Cortex of kidney (tissue), 1 donor: ENCODE measurements at places on chromosomes 5 and 9.

GRCh38 chr5:176440927-176441706 is 7.1 kb upstream of the FAF2 start:
- DNase-seq, result no peak

DNA sequence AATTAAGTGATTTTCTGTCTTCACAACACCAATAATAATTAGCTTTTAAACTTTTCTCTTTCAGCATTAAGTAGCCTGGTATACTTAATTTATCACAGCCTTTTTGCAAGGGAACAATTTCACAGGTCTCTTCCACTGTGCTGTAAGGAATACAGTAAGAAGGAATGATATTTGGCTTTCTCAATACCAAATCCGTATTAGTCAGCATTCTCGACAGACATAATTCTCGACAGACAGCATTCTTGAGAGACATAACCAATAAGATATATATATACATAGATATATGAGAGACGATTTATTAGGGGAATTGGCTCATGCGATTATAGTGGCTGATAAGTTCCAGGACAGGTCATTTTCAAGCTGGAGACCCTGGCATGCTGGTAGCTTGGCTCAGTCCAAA is 18.0 kb downstream of the PRKAA1 start:
- DNase-seq, result no peak

DNA sequence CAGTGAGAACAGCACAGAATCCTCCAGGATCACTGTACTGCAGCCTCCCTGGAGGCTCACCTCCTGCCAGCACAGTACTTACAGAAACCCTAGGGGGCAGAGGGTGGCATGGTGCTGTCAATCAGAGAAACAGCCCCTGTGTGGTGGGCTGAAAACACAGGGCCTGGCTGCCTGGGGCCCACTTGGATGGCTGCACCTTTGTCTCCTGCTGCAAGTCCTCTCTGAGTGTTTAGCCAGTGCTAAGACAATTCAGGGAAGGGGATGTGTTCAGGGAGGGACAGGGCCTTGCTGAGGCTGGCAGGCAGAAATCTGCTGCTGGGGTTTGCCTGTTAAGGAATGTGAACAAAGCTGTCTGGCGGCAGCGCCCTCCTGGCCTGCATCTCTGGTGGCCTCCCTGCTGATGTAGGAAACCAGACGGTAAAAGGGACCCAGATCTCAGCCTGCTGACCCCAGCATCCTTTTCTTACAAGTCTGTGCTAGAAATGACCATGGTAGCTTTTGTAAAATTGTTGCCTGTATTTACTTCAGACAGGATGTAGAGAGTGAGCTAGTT is 39.5 kb downstream of the PRRC2B start:
- no peak for DNase-seq

DNA sequence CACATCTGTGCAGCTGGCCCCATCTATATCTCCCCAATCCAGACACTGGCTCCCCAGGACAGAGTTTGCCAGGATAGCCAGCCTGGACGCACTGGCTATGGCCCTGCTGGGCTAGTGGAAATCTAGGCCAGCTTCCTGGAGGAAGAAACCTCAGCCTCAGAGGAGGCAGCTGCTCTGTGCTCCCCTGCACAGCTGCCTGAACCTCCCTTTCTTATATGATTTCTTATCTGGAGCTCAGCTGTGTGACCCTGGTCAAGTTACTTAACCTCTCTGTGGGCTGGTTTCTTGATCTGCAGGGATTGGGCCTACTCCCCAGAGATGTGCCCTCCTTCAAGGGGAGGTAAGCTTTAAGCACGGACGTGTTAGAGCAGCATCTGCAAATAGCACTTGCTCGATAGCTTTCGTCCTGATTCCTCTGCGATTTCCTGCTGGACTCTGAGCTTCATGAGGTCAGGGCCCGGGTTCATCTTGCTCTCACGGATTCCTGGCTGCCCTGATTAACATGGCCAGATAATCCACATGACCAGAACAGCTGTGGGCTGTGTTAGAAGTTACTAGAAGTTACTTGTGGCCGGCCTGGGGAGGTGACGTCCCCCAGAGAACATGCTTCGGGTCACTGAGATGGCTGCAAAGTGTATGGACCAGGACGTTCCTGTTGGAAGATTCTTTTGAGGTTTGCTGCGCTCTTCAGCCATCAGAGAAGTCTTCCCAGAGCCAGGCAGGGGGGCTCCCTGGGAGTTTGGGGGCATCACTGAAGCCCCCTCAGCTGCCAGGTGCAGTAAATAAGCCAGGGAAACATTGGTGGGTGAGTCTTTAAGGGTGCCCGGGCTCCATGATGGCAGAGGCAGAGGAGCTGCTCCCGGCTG is 14.5 kb downstream of the C9orf50 start:
- DNase-seq, result no peak

- no peak for DNase-seq
These were observed 51.1 kb upstream of the CTNND2 start for GRCh38 chr5:11955331-11955730.

- no peak for DNase-seq
These were observed 148.9 kb downstream of the RXRA start for GRCh38 chr9:134475011-134475790.

DNA sequence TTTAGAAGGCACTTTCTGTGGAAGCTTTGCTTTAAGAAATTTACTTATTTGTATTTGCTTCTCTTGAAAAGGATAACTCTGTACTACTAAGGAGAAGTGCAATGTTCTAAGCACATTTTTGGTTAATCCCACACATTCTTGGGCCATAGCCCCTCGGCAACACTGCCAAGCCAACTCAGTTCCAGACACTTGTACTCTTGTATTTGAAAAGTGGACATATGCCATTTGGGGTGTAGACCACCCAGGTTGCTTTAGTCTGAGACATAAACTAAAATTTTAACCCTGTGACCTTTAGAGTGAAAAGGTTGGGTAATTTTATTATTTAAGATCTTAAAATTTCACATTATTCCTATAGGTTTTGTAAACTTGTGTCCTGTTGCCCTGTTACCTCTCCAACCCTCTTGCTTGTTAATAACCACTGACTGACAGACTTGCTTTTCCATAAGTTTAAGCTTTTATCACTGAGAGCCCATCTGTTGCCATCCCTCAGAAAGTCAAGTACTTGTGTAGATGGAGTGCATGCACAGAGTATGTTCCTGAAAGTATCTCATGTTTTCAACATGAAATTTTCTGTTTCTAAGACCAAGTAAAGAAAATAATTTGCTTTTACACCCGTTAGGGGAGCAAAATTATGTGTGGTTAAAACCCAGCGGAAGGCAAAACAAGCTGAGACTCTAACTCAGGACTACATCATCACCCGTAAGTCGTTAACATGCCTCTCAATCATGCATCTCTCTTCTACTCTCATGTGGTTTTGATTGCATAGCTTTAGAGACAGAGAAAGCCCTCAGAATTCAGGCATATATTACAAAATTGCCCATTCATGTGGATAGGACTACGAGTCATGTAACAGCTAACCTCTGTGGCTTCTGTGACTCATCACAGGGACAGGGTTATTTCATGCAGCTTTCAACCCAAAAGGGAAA is 117.3 kb downstream of the GDNF start:
- DNase-seq, result no peak

- no peak for DNase-seq
These were observed 71.3 kb upstream of the FCN2 start for GRCh38 chr9:134809292-134809691.

- no peak for DNase-seq
These were observed 17.9 kb downstream of the ZNF462 start for GRCh38 chr9:106880863-106881262.

DNA sequence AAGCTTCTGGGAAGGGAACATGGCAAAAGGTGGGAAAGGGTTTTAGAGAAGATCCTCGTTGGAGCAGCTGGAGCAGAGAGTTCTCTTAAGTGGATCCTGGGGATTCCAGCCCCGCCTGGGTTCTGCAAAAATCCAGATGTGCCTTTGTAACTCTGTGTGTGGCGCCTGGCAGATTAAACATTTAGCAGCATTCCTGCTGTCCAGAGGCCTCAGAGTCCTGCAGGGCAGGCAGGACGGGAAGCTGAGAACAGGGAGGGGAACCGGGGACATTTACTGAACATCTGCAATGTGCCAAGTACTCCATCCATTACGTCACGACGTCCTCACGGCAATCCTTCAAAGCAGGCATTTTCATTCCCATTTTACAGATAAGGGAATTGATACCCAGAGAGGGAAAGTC is 6.0 kb downstream of the EIF4E1B start:
- no peak for DNase-seq

- DNase-seq, result no peak
These were observed 5.9 kb downstream of the HDHD3 start for GRCh38 chr9:113370806-113371325.

DNA sequence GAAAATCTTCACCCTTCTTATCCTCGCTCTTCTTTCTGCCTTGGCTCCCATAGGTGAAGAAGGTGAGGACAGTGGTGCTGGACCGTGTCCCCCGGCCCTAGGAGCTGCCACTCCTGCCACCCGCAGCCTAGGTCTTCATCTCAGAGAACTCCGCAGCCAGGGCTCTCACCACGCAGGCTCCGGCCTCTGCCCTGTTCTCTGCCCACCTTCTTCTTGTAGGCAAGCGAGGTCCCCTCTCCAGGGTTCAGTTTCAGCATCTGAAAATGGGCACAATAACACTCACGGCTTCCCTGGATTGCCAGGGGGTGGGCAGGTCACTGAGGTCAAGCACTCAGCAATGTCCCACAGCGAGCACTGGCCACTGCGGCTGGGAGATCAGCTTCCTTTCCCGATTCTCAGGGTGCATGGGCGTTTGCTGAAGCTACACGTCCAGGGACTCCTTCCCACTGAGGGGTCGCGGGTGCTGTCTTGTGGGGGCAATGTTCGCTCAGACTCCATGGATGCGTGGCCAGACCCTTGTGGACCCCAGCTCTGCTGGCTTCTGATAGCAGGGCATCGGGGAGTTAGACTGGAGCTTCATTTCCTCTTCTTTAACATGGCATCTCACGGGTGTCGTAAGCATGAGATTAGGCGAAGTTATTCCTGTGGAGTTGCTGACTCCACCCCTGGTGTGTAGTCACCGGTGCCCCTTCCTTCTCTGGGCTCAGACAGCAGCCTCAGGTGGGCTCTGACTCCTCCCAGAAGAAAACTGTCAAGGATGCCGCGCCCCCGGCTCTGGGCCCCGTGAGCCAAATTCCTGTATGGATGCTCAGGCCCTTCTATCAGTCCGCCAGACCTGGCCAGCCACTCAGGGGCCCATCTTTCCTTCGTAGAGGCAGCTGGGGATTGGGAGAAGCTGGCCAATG is 145.1 kb upstream of the IRX2 start:
- DNase-seq, result no peak

- DNase-seq, result no peak
These were observed 53.8 kb upstream of the KLF9 start for GRCh38 chr9:70468291-70468690.

- DNase-seq, result no peak
These were observed 159.6 kb downstream of the NR2F1-AS1 start for GRCh38 chr5:93421468-93421867.

DNA sequence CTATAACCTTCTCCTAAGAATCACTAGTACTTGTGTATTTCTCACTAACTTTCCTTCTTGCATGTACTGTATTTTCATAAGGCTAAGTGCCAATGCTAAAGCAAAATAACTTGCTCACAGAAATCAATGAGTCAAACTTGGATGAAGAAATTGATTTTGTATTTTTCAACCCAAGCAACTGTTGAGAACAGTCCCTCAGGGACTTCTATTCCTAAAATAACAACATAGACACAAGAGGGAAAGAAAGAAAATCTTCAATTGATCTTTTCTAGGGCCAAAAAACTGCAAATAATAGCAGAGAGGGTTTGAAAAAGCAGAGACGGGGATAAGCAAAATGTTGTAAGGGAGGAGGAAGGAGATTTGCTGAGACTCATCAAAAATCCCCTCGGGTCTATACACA is 69.8 kb downstream of the HABP4 start:
- no peak for DNase-seq

- DNase-seq, result no peak
These were observed 46.2 kb downstream of the MCTP1 start for GRCh38 chr5:95238560-95239325.

DNA sequence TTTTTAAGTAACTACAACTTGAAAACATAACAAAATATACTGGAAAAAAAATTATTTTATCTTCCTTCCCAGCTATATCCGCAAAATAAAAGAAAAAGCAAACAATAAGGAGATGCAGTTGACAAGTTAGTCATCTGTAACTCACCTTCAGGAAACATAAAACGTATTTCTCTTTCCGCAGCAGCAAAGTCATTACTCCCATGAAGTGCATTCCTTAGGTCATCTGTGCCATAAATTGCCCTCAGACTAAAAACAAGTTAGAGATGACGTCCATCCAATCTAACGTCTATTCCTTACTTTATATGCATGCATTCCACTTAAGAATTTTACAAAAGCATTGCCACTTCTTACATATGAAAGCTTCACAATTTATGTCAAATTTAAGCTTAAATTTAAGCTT is 10.9 kb downstream of the NME5 start:
- no peak for DNase-seq

DNA sequence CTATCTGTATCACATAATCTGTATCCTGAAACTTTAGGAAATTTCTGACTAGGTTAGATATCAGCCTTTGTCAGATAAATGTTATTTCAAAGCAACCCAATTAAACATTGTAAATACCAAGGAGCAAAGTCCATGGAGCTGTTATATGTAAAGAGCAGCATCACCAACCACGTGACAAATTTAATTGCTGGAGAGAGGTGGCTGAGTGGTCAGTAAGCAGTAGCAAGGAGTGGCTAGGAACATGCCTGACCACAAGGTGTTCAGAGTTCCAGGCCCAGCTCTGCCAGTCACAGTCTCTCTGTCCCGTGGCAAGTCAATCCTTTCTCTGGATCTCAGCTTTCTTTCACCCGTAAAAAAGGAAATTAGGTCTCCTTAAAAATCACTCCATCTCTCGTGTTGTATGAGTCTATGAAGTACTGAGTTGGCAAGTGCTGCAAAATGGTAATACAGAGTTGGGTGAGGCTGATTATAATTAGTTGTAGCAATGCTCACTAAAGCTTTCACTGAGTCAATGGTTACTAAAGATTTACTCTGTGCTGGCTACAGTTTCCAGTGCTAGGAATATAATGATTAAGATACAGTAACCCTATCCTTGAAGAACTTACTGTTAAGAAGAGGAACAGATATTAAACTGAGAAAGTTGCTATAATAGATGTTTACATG is 166.1 kb downstream of the GNAQ start:
- no peak for DNase-seq

DNA sequence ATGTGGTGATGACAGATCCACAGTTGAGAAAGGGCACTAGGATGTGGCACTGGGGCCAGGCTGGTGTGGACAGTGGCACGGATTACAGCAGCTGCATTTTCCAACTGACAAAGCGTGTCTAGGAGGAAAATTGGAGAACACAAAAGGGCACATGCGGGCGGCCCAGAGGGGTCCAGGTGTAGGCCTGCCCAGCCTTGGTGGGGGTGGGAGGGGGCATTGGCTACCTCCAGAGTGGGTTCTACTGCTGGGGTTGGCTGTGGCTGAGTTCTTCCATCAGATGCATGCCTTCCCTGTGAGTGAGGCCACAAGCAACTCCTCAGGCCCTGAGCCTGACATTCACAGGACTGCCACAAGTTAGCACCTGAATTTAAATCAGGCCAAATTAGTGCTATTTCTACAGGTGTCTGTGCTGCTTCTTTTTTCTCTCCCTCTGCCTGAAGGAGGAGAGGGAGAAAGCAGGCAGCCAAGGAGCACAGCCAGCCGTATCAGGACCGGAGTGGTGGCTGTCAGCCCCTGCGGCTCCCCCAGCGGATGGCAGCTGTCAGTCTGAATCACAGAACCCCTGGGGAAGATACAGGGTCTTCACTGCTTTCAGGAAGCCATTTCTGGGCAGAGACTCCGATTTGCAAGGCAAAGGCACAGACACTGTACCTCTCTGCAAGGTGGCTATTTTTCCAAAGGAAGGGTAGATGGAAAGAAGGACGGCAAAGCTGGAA is 464.2 kb downstream of the SPOCK1 start:
- DNase-seq, result no peak

GRCh38 chr9:137411260-137411644 is 11.7 kb downstream of the EXD3 start:
- DNase-seq, result no peak

- DNase-seq, result no peak
These were observed 29.9 kb downstream of the BTNL9 start for GRCh38 chr5:181069767-181070491.
